Activated CD8-positive, alpha-beta T cell treated with anti-CD3 and anti-CD28 coated beads for 36 hours (primary cell): ENCODE measurements at places on chromosomes 11 and 22. TPM values are rescaled to one million over a fixed set of nuclear protein-coding genes. Genes with fewer than 3 reads are reported as not detected.
A peak's percentile ranks its signal among the peaks of the same experiment; 100 is the strongest.

- DNase-seq, result no peak
Measured at GRCh38 chr11:130760515-130761125, 155.7 kb downstream of the SNX19 start.

DNA sequence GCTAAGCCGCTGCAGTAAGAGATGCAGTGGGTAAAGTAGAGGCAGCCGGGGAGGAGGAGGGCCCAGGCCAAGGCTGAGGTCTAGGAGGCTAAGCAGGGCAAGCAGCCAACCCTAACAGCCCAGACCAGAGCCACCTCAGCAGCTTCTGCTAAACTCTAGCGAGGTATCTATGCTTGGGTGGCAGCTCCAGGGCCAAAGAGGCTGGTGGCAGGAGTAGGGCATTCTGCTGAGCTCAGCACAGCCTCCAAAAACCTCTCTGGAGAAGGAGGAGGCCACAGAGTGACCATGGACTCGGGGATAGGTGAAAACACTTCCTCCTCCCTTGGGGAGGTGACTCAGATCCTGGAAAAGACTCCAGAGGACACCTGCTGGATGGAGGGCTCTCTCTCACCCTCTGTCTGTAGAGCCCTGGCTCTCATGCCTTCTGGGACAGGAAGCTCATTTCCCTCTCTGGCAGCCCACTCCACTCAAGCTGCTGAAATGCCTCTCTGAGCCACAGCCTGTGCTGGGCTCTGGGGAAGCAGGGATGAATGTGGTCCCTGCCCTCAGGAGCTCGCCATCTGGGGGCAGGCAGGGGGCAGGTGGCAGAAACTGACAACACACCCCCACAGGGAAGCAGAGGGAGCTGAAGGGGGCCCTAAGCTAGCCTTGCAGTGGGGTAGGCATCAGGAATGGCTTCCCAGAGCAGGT lies 16.5 kb upstream of the TPBGL start:
- DNase-seq, result no peak

DNA sequence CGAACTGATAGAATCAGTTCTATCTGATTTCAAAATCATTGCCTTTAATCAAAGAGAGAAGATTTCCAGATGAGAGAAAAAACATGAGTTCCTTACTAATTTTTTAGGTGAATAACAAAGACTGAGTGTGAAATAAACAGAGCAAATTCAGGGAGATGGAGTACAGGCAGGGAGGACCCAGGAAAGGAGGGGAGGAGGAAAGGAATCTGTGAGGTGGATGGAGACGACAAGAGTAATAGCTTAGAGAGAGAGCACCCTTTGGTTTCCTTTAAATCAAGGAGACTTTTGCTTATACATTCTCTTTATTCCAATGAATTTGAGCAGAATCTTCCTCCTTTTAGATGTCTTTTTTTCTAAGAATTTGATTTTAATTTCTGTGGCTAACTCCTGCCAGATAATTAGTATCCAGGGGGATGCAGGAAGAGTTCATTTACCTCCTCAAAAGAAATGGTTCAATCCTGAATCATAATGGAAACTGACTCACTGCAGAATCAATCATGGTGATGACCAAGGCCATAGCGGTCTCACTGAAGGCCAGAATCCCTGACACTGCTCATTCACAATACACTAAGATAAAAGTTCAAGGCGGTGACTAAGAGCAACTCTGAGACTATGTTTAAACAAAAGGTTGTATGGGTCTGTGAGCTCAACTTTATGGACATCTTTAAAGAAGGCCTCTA lies 234.0 kb upstream of the ZC3H12C start:
- DNase-seq, result no peak

- no peak for DNase-seq
Measured at GRCh38 chr11:44167046-44167445, 71.6 kb downstream of the EXT2 start.

The CARD10 gene
- total RNA-seq, result 0.09 TPM

The RIMBP3B gene
- total RNA-seq, result 0.29 TPM

GRCh38 chr11:95444309-95445241 lies 213.6 kb upstream of the SESN3 start:
- no peak for DNase-seq

GRCh38 chr11:10443721-10444235 lies 11.3 kb upstream of the AMPD3 start:
- no peak for DNase-seq

GRCh38 chr11:82794490-82794889 lies 60.8 kb upstream of the FAM181B start:
- no peak for DNase-seq

DNA sequence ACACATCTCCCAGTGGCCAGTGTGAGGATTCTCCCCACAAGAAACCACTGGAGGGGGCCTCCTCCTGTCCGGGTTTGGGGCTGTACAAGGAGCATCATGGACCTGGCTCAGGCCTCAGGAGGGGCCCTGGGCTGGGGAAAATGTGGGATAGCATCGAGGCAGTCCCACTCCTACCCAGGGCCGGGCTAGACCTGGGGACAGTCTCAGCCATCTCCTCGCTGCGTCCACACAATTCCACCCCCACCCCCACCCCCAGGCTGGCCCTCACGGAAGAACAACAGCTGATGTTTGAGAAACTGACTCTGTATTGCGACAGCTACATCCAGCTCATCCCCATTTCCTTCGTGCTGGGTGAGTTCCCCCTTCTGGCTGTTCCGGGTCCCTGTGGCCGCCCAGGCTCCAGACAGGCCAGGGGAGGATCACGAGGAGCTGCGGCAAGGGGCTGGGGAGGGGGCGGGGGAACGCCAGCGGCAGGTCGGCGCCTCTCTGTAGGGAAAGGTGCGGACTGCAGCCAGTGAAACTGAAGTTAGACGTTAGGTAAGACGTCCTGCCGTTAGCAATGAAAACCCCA lies 4.8 kb downstream of the BEST1 start:
- DNase-seq, result no peak

The DDX25 gene
- total RNA-seq, result 0.54 TPM

DNA sequence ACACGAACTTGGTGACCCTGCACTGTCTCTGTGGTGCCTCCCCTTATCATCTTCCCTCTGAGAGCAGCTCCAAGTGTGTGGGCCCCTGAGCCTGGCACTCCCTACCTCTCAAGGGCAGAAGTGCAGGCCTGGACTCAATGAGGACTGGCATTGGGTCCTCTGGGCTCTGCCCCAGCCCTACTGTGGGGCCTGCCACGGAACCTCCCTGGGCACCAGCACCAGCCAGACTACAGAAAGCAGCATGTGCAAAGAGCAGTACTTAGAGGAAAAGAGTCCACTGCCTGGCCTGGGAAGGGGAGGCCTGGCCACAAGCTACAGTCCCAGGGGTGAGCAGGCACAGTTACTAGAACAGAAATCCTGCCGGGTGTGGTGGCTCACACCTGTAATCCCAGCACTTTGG lies 222.5 kb downstream of the DSCAML1 start:
- no peak for DNase-seq

DNA sequence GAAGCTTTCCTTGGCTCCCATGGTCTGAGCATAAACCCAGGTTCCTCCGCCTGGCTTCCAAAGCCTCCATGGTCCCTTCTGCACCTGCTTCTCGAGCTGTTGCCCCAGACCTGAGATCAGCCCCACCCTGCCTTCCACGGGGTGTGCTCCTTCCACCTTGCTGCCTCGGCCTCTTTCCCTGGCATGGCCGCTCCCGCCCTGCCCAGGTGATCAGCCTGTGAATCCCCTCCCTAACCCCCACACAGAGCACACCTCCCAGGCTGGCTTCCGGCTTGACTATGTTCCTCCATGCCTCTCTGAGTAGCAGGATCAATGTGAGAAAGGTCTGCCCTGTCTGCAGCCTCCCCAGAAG lies 2.7 kb upstream of the PPP6R3 start:
- DNase-seq, result no peak

DNA sequence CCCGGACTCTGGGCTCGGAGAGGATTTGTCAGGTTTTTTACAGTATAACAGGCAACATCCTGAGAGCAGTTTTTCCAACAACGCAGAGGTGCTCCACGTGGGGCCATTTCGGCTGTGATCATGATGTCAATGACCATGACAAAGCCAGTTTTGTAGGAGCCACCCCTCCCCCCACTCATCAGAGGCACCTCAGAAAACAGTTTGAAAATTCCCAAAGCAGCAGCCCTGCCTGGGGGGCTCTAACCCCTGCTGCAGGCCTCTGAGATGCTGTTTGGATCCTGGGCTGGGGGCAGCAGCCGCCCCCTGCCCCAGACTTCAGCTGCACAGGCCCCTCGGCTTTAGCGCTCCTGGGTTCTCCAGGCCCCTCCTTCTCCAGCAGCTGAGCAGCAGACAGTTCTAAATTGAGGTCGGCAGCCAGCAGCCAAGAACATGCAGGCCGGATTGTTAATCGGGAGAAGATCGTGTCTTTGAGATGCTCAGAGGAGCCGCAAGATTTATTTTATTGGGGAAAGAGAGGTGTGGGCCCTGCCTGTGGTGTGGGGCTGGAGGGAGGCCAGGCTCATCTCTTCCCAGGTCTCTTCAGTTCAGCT lies 19.4 kb downstream of the NFAM1 start:
- no peak for DNase-seq

DNA sequence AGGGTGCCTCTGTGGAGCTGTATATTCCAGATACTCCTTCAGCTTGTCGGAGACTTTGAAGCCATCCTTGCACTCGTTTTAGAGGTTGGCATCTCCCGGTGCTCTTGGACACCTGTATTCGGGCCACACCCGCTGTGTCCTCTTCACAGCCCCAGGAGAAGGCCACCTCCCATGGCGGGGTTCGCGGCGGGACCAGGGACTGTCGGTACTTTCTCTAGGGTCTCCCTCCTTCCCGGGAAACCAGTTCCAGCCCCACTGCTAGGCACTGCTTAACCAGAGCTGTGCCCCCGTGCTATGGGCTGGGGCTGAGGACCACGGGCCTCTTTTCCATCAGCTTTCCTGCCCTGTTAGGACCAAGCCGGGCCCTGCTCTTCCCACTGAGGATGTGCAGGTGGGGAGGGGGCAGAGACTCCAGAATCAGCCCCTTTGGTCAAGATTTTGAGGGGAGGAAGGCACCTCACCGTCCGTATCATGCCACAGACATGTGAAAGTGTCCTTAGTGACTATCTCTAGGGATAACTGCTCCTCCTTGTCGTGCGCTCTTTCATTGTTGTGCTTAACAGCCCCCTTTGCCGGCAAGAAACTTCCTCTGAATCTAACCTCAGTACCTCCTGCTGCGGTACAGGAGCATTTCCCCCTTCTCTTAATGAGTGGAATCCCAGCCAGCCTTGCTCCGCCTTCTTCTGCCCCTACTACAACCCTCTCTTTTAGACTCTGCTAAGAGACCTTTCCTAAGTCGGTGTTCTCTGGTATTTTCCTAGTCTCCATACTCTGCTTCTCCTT lies 1.2 kb upstream of the B3GAT1 start:
- DNase-seq, result no peak

- DNase-seq, result peak; percentile 46
Measured at GRCh38 chr11:57330029-57330428, 5.3 kb upstream of the TNKS1BP1 start.

- no peak for DNase-seq
Measured at GRCh38 chr11:110184456-110184855, 91.3 kb downstream of the ZC3H12C start.

GRCh38 chr11:63494975-63495374 lies 4.0 kb upstream of the PLAAT5 start:
- DNase-seq, result no peak

The USH1C gene
- not detected for total RNA-seq

GRCh38 chr22:49093192-49093880 lies 734.3 kb downstream of the BRD1 start:
- no peak for DNase-seq

- DNase-seq, result peak; percentile 48
Measured at GRCh38 chr11:66172146-66172545, 96.3 kb upstream of the RAB1B start.

- no peak for DNase-seq
Measured at GRCh38 chr11:115585361-115586024, 81.3 kb upstream of the CADM1 start.

The POTEH gene
- total RNA-seq, result not detected

- DNase-seq, result no peak
Measured at GRCh38 chr11:69648679-69649575, 8.0 kb downstream of the CCND1 start.

The MB gene
- total RNA-seq, result not detected

The GPR83 gene
- 0.07 TPM for total RNA-seq

The CNTF gene
- total RNA-seq, result 2.4 TPM

The DEFB131B gene
- not detected for total RNA-seq

DNA sequence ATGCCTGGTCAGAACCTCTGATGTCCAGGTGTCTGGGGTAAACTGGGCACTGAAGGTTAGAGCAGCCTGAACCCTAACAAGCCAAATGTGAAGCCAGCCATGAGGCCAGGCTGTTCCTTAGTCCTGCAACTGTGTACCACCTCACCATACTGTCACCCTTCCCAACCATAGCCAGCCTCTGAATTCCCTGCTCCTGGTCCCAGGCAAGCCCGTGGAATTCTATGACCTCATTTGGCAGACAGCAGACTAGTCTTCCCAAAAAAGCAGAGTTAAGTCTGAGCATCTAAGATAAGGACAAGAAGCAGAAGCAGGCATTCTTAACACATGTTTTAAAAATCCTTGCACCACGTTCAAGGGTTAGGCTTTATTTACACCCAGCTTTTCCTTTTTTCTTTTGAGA lies 134.8 kb downstream of the C11orf58 start:
- no peak for DNase-seq

The CCDC15 gene
- 4.2 TPM for total RNA-seq

The HYLS1 gene
- total RNA-seq, result 4.6 TPM

DNA sequence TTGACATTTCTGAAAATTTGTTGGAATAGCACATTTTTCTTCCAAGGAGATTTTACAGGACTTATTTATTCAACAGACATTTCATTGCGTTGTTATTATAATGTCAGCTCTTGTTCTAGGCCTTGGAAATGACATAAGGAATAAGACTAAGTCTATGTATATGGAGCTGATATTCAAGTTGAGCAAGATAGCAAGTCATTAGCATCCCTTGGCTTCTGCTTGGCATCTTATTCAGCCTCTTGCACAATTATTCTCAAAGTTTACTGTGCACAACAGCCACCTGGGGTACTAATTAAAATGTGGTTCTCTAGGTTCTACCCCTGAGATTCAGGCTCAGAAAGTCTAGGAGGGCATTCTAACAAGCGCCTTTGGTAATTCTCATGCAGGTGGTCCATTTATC lies 304.8 kb upstream of the DDI1 start:
- DNase-seq, result no peak

The NAV2 gene
- 0.23 TPM for total RNA-seq

The C11orf91 gene
- total RNA-seq, result not detected

The NTM gene
- total RNA-seq, result not detected

The APOA4 gene
- not detected for total RNA-seq

GRCh38 chr11:108221911-108222573 lies 396 bp downstream of the NPAT start:
- DNase-seq, result peak; percentile 61

- peak; percentile 89 for DNase-seq
Measured at GRCh38 chr22:29167032-29167911, 38.4 kb upstream of the EMID1 start.

DNA sequence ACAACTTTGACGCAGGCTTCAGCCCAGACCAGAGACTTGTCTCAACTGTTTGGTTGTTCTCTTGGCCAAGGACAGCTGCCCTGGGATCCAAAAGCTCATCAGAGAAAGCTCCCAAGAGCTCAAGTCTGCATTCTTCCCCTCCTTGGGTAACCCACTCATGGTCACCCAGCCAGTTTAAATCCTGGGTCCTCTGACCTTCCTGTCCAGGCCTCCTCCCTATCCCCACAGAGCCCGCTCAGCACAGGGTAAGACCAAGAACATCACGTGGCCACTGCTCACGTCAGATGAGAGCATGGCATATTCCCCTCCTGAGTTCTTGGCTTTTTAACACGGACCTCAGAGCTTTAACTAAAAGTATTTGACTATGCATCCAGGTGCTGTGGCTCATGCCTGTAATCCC lies 25.8 kb downstream of the TSKU start:
- no peak for DNase-seq

- no peak for DNase-seq
Measured at GRCh38 chr11:11415901-11416300, 62.9 kb upstream of the CSNK2A3 start.

- no peak for DNase-seq
Measured at GRCh38 chr11:3134651-3135480, 30.2 kb downstream of the OSBPL5 start.
